ENCODE measurements at places on chromosomes 7 and 10.
A peak's percentile ranks its signal among the peaks of the same experiment; 100 is the strongest.

DNA sequence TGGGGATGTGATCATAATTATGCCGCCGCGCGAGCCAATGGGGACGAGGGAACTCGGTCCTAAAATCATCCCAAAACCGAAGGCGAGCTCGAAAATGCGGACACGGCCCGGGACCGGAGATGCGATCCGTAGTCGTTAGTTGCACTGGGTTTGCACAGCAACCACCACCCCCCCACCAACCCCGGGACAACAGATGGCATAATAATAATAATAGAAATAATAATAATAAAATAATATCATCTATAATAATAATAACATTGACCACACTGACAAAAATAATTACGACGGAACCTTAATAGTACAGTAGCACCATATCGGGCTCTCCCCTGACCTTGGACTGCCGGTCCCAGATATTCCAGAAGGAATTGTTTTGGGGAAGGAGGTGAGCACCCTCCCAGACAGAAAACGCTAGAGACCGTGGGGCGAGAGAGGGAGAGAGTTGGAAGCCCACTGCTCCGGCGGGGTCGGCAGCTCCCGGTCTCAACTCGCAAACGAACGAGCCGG, 1.1 kb upstream of the EMX2 start:
- DNase-seq = no peak

- peak; percentile 44 for DNase-seq
These were observed 92.9 kb downstream of the CPED1 start for GRCh38 chr7:121081327-121081936.

DNA sequence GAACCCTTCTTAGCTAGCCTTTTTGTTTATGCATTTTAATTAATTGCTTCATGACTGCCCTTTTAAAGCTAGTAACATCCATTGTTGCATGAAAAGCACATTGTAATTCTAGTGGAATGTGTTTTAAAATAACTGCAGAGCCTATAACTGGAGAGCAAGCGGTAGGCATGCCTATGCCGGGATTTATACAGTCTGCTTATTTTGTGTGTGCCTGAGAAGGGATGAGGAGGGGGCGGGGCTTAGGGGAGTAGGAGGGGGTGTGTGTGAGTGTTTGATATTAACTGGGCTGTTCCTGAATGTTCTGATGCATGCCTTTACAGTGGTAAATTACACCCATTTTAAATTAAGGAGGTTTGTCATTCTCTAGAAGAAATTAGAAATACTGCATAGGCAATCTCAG, 208.1 kb downstream of the TCF7L2 start:
- no peak for DNase-seq

DNA sequence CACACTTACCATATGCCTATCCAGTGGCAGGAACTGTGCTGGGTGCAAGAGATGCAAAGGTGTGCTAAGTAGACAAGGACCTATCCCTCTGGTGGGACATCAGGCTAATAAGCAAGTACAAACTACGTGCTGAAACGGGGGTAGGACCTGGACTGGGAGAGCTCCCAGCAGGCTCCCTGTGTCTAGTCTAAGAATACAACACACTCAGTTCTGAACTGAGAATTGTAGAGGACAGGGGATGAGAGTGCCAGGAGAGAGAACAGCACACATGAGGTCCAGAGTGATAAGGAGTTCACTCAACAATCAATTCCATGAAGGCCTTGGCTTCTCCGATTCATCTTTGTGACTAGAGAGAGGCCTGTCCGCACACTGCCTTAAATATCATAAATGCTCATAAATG, 253.7 kb downstream of the ELMO1 start:
- DNase-seq = no peak

DNA sequence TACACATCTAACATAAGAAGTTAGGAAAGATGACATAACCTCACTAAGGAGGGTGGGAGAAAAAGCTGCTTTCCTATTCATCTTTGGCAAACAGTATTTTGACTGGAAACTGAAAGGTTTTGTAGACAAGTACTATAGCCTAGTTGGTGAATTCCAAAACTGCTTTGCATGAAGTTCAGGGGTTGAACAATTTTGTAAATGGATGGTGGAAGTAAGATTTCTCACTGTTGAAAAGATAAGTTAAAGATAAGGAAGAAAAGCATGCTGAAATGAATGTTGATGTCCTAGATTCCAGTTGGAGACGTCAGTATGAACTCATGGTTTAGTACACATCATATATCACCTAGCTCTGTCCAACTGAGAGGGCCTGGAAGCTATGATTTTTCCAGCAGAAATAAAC, 159.1 kb upstream of the FEZF1 start:
- no peak for DNase-seq

GRCh38 chr10:45432700-45433472, 58.9 kb downstream of the ALOX5 start:
- no peak for DNase-seq

All from HCT116 (cell line).